ENCODE measurements at places on chromosomes 3 and 15.

DNA sequence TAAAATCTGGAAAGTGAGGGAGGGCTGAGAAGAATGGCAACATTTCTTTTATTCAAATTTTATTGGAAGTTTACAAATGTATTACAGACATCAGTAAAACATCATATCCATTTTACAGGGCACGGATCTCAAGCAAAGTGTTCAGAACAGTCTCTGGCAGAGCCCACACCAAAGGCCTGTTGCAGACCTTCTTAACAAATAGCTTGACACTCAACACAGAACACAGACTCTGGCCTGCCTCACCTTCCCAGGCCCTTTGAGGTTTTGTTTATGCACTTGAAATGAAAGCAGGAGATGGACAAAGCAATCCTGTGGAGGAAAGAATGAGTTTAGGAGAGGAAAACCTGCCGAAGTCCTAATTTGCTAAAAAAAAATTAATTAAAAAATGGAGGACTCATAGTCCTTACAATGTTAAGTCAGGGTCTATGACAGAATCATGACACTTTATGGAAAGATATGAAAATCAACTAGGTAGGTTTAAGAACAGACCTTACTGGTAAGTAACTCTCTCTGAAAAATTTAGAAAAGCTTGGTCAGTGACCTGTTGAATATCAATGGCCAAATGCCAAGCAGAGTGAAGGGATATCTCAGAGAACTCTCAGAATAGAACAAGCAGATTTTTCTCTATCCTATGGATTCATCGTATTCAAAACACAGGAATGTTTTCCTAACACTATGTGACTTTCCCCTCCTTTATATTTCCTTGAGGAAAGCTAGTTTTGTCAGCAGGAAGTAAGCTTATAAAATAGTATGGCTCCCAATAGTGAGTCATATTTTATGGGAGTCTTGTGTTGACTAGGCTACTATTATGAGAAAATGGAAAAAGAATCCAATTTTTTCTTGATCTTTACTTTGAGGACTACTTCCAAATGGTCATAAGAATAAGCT is 70.8 kb upstream of the PSMD6 start:
- ATAC-seq = no peak

DNA sequence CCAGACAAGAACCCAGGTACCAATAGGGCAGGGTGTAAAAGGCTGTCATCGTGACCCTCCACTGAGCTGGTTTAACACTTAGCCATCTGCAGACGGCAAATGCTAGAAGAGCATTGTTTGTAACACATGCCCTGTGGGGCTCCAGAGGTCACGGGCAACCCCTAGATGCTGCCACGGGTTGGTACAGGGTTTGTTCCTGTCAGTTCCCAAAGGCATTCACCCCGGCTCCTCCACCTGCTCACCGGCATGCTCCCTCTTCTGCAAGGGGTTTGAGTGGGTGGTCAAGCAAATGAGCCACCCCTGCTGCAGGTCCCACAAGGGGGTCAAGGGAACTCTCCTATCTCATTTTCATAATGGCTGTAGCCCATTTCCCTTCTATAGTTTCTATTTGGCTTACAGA is 229.3 kb downstream of the ZPLD1 start:
- ATAC-seq = no peak

DNA sequence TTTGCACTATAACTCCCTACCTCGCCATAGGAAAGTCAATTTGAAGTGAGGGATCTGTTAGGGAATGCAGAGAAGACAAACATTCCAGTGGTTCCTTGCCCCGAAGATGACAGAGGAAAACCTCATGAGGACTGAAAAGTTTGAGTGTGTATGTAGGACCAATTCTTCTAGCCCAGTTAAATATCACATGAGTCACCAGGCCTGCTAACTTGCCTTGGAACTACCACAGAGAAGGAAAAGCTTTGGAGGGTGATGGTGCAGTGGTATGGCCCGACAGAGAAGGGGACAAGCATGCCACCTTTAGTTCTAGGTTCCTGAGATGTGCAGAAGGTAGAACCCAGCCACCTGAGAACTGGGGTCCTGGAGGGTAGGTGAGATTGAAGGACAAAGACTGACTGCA is 2.6 kb upstream of the UPK1B start:
- no peak for ATAC-seq

DNA sequence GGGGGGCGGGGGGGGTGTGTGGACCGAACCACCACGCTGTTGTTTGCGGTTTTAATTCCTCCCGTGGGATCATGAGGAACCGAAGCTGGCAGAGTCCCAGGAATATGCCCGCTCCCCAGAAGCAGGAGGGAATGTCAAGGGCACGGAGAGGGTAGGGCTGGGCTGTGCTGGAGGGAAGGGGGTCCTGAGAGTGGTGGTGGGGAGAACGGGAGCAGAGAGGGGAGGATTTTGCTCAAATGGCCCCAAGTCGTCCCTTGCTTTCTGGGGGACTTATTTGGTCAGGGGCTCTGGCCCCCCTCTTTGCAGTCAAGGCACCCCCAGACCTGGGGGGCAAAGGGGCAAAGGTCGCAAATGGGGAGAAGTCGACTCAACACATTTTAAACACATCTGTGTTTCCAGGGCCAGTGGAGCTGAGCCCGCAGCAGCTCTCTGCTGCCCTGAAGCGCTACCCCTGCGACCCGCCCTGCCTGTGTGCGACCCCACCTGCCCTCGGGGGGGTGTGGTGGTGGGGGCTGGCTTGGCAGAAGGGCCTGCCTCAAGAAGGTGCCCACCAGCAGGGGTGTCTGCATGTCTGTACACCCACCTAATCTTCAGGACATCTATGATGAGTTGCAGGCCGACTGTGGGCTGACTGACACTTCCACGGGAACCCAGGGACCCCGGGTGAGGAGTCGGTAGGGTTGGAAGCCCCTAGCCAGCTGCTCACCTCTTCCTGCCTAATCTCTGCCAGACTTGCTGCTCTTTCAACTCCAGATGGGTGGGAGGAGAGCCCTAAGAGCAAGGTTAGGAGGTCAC is 602 bp upstream of the ATP2B2 start:
- ATAC-seq = no peak
